ENCODE measurements at places on chromosomes 5 and 9. TPM values are rescaled to one million over a fixed set of nuclear protein-coding genes. Genes with fewer than 3 reads are reported as not detected.

The LRRC19 gene
- not detected for total RNA-seq

The C5orf58 gene
- not detected for total RNA-seq

The SPINK4 gene
- 4.5 TPM for total RNA-seq

The TTC39B gene
- total RNA-seq = 7.7 TPM

The FOXD4 gene
- total RNA-seq = 1.2 TPM

The F2R gene
- 44.8 TPM for total RNA-seq

The INSL4 gene
- not detected for total RNA-seq

The TYRP1 gene
- total RNA-seq = 3.8 TPM

GRCh38 chr9:124805186-124805585 is 28.3 kb downstream of the OLFML2A start:
- no peak for DNase-seq

- no peak for DNase-seq
Measured at GRCh38 chr9:96417661-96418082, 498 bp downstream of the ZNF367 start.

- peak; percentile 69 for DNase-seq
Measured at GRCh38 chr9:36597412-36598178, 24.9 kb downstream of the MELK start.

- peak; percentile 47 for DNase-seq
Measured at GRCh38 chr9:95048225-95049087, 269.1 kb downstream of the FANCC start.

DNA sequence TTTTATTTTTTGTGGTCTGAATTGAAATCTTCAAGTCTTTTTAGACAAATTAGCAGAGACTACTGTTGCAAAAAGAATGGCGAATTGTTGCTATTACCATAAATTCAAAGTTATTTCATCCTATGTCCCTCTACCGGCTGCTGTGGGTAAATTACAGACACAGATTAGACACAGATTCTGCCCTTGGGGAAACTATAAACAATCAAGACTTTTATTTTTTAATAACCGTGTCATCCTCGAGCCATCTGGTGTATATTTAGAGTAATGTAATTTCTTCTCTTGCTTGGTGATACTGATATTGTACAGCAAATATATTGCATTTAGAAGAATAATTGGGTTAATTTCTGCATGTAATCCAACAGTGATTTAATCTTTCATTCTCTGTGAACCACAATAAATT is 228.0 kb upstream of the ADAMTSL1 start:
- no peak for DNase-seq

DNA sequence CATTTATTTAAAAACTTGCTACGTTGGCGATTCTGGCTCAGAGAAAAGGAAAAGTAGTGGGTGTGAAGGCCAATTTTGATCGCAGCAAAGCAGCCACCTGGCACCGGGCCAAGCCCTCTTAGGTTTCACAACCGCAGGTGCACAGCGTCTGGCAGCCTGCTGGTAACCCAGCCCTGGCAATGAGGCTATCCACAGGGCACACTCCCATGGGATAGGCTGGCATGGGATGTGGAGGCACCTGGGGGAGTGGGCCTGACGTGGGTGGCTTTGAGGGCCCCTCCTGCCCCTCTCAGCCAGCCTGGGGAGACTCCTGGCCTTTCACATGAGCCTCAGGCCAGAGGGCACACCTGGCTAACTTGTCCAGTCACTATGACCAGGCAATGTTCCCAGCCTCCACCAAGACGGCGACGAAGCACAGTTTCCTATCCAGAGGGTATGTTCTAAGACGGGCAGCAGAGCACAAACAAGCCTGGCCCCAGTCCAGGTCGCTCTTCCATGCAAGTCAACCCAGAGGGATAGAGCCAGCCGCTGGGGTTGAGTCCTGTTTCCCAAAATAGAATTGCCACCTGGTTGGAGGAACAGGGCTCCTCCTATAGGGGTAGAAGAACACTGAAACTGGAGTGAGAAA is 19.0 kb downstream of the CMBL start:
- DNase-seq = no peak

- no peak for DNase-seq
Measured at GRCh38 chr5:170067574-170068170, 38.0 kb upstream of the FOXI1 start.

- DNase-seq = peak; percentile 98
Measured at GRCh38 chr9:128723866-128724743, at the start of gene ZDHHC12. ZDHHC12 (minus strand) TSS chr9:128724127; CDS start chr9:128724093, 34 bp downstream.

DNA sequence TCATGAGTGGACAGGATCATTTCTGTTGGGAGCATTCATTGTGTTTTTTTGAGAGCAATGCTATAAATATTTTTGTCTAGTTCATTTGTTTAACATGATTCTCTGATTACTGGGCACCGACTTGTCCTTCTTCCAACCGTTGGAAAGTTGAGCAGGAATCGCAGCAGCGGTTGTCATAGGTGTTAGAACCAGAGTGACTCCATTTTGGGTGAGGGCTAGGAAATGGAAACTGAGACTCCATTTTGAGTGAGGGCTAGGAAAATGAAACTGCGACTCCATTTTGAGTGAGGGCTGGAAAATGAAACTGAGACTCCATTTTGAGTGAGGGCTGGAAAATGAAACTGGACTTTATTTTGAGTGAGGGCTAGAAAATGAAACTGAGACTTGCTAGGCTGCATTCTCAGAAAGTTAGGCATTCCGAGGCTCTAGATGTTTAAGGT is 100.6 kb downstream of the ICE1 start:
- peak; percentile 71 for DNase-seq

- peak; percentile 33 for DNase-seq
Measured at GRCh38 chr9:134642385-134643181, 980 bp downstream of the COL5A1 start.

- DNase-seq = no peak
Measured at GRCh38 chr9:100294341-100294740, 58.4 kb downstream of the TEX10 start.

DNA sequence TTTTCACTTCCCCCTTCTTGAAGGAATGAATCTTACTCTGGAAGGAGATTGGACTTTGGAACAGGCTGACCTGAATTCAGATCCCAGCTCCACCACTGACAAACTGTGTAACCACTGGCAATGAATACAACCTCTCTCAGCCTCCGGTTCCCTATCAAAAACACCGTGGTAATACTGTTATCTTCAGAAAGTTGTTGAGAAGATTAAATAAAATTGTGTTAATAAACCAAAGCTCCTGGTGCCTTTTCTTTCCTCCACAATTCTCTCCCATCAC is 99.7 kb upstream of the RAI14 start:
- no peak for DNase-seq

DNA sequence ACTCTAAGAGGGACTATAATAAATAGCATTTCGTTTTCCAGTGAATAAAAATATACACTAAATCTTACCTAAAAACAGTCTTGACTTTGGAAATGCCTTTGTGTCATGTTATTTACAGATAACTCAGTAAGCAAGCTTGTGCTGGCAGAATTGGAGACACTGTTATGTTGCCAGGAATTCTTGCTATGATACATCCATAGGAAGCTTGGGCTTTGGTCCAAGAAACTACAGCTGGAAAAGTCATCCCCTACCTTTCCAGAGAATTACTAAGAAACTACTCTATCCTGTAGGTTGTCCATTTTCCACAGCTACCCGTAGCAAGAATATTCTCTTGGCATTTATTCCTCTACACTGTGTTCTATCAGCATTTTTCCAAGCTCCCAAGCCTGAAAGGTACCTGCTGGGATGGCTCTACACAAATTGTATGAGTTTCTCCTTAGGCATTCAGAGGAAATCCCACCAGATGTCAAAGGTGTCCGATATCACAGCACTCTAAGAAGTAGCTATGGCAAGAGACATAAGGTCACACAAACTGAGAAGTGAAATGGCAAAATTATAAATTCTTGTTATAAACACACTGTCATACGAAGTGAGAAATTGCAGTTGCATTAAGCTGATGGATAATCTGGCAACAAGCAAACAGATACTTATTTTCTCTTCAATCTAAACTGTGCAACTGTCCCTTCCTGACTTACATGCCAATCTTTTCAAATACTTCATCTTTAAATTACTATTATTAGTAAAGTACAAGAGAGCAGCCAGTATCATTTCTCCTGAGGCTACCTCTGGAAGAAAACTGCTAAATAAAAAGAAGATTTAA is 68.5 kb downstream of the MCTP1 start:
- no peak for DNase-seq

DNA sequence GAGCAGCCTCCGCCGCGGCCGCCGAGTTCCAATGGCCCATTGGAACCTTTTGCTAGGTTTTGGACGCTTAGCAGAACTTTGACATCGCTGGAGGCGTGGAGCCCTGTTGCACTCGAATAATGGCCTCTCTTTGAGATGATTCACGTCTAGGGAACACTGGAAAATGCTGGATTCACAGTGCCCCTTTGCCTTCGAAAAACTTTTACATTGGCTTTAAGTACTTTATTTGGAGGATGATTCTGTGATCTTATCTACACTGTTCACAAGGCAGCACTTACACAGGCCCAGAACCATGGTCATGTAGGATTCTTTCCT is 536 bp upstream of the PPIC start:
- DNase-seq = peak; percentile 25

- no peak for DNase-seq
Measured at GRCh38 chr5:36724467-36725332, 118.3 kb downstream of the SLC1A3 start.

- peak; percentile 84 for DNase-seq
Measured at GRCh38 chr5:135210286-135211055, 176.4 kb upstream of the PITX1 start.

DNA sequence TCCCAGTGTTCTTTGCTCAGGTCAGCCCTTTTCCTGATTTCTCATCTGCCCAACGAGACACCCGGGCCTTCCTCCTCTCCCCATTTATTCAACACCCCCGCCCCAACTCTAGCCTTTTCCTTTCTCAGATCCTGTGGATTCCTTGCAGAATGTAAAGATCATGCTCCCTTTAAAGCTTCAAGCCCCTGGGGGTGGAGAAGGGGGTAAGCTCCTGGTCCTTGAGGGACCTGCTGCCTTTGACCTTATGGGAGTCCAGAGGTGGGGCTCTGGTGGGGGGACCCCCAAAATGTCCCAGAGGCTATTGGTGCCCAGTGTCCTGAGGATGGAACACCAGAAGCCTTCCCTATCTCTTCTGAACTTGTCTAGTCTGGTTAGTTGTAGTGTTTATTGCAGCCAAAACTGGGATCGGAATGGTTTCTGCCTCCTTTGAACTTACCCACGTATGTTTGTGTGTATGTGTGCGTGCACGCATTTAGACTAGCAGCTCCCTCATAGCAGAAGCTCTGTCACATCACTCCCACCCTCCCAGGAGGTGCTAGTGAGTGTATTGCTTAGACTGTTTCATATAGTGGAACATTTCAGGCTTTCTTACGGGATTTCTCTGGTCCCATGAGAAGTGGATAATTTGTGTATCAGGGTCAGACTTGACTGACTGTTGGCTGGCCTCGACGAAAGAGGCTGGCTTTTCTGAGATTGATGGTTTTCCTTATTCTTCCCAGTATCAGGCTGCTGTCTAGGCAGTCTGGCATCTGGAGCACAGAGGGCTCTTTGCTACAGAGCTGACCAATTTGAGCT is 1.1 kb downstream of the GALNT10 start:
- DNase-seq = no peak

DNA sequence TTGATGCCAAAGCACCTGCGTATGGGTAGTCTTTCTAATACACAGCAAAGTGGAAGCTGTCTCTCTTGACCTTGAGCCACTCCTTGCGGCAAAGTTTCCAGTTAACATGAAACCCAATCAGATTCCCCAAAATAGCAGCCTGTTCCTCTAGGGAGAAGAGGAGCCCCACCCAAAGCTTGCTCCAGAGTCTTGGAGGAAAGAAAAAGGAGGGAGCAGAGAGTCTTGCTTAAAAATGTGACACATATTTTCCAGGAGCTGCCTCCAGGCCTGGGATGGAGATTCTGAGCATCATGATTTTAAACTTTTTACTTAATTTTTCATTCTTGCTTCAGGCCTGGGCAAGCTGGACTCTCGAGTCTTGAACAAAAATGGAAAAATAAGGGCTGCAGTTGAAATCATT is 223.5 kb upstream of the TNC start:
- DNase-seq = no peak

DNA sequence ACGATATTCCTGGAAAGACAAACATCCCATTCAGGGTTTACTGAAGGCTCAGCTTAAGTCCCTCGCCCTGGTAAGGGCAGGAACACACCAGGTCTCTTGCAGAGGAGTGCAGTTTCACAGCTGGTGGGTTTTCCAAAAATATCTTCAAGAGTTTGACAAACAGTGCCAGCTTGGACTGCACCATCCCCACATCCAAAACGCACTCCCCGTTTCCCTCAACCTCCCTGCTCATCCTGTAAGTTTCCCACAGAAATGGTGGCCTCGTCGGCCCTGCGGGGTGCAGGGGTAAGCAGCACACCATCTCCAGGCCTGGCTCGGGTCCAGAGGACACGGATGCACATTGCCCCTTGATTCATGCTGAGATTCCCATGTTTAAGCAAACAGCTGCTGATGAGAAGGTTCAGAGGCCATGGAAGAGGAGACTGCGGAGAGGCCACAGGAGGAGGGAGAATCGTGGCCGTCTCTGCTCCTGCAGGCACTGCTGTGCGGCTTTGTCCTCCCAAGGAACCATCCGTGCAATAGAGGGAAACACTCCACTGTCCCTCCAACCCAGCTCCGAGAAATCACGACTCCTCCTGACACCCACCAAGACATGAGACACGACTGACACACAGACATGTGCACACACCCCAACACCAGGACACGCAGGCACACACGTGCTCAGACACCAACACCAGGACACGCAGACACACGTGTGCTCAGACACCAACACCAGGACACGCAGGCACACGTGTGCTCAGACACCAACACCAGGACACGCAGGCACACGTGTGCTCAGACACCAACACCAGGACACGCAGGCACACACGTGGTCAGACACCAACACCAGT is 24.0 kb upstream of the SLC12A7 start:
- no peak for DNase-seq

DNA sequence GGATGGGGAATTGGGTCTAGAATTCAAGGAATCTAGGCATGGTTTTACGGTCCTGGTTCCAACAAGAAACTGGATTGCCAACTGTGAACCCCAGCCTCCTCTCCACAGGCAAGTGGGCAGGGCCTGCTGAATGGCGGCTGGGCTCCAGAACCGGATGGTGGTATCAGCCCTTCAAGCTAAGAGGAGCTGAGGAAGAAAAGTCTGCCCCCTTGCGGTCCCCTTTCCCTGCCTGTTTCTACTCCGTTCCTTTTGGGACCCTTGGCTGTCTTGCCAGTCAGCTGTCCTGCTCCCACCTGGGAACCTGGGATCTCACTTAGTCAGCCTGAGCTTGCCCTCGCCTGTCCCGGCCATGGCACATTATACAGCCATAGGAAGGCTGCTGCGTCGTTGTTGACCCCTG is 234.4 kb upstream of the DAPK1 start:
- no peak for DNase-seq

All from H4 (cell line).